ENCODE measurements at places on chromosomes 6 and 20.

GRCh38 chr6:157092736-157093135 is 230.6 kb downstream of the TMEM242 start:
- no peak for DNase-seq

GRCh38 chr6:93304505-93304904 is 114.9 kb downstream of the EPHA7 start:
- no peak for DNase-seq

GRCh38 chr6:165662749-165663376 is at the start of gene PDE10A:
Gene PDE10A (minus strand): TSS chr6:165663241. CDS start chr6:165662811, 430 bp downstream.
- DNase-seq = no peak

GRCh38 chr20:45028424-45029136 is 62.3 kb downstream of the STK4 start:
- no peak for DNase-seq

DNA sequence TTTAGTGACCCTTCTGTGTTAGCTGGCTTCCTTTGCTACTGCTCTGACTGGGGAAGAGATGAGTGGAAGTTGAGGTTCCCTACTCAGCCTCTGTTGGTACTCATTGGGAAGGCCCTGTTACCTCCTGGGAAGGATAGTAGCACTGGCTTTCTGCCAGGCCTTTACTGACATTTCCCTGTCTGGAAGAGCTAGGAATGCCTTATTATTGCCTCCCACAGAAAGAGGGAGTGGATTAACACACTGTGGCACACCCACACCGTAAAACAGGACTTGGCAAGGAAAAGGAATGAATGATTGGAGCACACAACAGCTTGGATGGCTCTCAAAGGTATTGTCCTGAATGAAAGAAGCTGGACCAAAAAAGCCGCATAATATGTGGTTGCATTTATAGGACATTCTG is 12.2 kb downstream of the ZNF831 start:
- DNase-seq = no peak

GRCh38 chr6:69631552-69632346 is 165.1 kb downstream of the LMBRD1 start:
- no peak for DNase-seq

DNA sequence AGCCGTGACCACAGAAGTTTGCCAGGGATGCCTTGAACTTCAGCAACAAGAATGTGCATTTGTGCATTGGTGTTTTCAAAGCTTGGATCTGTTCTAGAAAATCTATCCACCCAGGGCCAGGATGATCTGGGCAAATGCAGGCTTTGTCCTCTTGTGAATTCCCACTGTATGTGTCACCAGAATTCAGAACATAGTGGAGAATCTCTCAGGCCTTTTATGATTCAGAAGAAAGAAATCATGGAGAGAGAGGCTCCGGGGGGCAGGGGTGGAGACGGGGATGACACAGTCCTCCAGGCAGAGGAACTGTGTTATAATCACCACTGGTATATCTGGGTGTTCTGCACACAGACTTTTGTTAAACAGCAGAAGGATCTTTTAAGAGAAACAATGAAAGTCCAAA is 304.1 kb downstream of the CDH4 start:
- no peak for DNase-seq

- DNase-seq = no peak
Observed at GRCh38 chr6:129749749-129750120, 39.8 kb upstream of the ARHGAP18 start.

- no peak for DNase-seq
Observed at GRCh38 chr20:62501801-62502495, 26.2 kb upstream of the GATA5 start.

GRCh38 chr20:7977709-7978108 is 37.5 kb upstream of the HAO1 start:
- no peak for DNase-seq

DNA sequence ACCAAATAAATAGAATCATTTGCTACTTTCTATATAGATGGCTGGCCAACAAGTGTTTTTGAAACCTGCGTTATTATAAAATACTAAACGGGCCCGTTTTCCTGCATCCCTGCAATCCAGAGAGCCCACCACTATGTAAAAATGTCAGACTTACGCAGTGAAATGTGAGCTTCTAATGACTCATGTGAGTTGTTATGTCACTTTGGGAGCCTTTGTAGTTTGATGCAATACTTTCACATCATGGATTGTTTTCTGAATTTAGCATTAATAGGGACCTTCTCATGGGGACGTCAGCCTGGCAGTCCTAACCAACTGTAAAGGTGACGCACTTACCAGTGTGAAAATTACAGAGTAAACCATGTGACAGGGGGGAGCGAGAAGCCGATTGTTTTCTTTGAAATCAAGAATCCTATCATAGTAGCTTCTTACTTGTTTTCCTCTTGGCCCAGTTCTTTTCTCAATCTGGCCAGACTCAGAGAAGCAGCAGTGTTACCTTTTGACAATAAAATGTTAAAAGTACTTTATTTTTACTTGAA is 75.3 kb downstream of the SSR1 start:
- no peak for DNase-seq

GRCh38 chr20:24149881-24150307 is 161.3 kb upstream of the GGTLC1 start:
- no peak for DNase-seq

GRCh38 chr6:150764334-150765066 is 101.0 kb upstream of the MTHFD1L start:
- peak; percentile 17 for DNase-seq

GRCh38 chr6:115735610-115736009 is 325.1 kb downstream of the FRK start:
- no peak for DNase-seq

DNA sequence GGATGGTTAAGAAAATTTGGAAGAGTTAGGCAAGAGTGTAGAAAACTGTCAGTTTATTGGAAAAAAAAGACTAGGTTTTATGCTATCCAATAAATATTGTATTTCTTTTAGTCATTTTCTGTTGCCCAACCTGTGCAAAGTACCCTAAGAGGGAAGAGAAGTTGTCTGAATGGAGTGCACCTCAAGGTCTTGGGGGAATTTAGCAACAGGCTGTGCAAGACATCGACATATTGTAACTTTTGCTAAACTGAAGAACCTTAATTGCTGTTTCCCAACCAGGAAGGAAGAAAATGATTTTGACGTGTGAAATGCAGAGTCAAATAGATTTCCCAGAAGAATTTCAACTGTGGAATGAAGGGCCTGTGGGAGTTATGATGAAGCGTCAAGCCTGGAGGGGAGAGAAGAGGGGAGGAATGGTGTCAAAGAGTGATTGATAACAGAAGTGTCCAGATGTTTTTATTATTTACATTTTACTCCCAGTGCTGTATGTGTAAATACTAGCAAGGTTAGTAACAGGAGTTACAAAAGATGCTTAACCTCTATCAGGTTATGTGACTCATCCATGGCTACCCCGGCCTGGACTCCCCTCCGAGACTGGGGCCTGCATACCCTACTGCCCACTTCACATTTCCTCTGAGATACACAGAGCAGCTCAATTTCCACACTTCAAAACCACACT is 246.8 kb downstream of the MYLK4 start:
- no peak for DNase-seq

- no peak for DNase-seq
Observed at GRCh38 chr20:53301869-53302268, 291.8 kb downstream of the ZNF217 start.

DNA sequence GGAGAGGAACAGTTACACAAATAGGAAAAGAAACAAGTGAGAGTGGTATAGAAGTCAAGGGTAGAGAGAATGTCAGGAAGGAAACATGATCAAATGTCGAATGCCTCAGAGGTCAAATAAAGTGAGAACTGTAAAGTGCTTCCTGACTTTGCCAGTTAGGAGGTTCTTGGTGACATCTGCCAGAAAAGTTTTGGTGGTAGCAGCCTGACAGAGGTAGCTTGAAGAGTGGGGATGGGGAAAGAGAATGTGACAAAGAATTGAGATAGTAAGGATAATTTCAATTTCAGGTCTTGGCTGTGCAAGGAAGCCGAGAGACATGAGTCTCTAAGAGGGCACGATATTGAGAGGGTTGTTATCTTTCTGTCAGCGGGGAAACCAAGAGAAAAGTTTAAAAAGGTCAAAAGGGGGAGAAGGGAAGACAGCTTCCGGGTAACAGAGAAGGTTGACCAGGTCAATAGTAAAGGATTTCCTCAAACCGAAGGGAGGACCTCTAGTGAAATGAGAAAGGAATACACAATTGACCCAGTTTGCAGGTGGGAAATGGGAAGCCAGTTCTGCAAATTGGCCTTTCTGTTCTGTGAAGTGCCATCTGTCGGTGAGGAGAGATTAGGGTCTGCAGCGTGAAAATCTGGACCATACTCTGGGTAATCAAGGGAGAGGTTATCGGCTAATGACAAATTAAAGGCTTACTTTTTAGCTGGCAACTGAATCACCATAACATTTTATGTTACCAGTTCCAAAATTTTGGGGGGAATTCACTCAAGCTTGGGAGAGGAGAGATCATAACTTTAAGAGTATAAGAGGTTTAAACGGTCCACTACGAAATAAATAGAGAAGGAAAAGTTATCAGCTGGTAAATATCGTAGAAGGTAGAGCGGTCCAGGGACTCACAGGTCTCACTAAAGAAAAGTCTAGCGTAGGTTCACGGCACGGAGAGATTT is 973 bp upstream of the BRD2 start:
- DNase-seq = peak; percentile 42

DNA sequence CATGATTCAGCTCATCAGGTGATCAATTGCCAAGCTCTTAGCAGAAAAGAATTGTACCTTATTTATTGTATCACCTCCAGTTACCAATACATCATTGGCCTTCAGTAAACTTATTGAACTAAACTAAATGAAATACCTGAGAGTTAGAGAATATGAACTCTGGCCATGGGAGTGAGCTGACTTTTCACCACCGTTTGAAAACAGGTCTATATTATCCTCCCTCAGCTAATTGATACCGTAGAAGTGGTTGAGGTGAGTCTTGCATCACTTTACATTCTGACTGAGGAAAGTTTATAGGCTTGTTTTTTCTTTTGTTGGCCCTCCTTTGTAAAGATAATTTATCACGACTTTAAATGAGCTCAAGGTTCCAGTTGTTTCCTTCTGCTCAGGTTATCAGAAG is 52.5 kb upstream of the ADGRG6 start:
- no peak for DNase-seq

DNA sequence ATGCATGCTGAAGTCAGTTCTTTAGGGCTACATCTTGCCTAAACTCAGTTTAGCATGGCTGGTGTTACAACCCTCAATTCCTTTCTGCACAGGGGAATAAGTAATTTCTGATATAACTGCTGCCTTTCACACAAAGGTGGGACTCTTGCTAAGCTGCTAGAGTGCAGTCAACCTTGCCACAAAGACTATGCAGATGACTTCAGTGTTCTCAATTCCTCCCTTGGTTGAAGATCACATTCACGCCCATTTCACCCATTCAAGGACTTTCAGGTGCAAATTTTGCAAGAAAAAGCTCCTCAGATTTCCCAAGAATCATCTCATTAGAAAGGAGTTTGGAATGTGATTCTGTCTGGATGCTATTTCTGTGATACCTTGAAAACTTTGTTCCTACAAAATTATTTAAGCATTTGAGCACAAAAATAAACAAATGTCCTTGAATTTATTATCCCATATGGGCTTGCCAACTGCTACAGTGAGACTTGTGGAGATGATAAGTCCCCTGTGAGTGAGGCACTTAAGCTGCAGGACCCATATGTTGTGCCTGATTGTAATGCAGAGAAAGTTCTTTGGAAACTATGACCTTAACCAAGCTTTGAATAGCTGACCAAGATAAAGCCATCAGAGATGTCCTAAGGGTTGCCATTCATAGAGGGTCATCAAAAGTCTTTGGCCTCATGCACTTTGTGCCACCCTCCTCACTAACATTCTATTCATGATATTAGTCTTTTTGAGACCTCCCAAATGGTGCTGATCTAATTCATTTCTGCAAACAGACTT is 111.8 kb downstream of the PLCB4 start:
- DNase-seq = no peak

DNA sequence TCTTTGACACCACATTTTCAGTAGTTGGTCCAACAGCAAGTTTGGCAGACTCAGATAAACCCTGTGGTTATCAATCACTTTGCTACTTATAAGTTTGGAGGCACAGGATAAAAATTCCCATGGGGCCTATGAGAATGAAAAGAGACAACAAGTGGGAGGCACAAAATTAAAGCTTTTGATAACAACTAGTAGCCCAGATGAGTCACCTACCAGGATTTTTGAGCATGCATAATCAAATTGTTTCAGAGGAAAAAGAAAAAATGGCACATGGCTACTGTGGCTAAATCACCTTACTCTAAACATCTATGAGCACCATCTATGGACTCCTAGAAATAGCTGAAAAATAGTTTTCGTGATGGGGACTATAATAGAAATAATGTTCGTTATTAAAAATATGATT is 40.8 kb upstream of the BMP5 start:
- no peak for DNase-seq

- peak; percentile 30 for DNase-seq
Observed at GRCh38 chr6:138593124-138593877, 94.0 kb upstream of the NHSL1 start.

DNA sequence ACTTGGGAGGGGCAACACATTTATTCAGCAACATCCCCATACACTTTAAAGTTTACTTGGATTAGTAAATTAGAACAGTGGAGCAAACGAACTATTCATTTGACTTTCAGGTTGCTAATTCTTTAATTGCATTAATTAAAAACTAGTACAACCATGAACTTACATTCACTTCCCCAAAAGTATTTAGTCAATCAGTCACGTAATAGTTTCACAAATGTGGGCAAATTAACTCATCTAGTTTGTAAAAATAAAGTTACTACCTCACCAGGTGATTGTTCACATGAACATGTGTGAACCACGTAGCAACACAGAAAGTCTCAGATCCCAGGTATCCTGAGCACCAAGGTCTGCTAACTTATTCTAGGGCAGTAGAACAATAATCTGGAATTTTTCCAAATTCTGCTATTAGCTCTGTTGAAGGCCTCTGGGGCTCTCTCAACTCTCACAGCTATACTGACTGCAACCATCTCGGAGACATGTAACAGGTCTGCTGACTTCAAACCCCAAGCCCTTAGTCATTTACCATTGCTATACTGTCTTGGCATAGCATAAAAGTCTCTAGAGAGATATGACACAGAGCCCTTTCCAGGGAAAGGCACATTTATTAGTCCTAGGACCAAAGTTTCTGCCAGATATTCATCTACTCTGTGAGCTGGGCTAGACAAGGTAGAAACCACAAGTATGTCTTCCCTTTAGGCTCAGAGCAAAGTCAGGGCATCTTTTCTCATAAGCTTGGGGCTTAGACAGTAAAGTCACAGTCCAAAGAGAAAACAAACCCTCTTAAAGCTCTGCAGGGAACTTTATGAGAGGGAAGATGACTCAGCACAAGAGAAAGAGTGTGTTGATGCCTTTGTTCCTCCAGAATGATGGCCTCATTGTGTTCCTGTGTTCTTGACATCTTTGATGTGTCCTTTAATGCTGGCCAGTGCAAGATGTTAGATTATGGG is 50.9 kb upstream of the CCDC28A start:
- DNase-seq = no peak

- no peak for DNase-seq
Observed at GRCh38 chr20:63471002-63471716, 1.3 kb downstream of the KCNQ2 start.

DNA sequence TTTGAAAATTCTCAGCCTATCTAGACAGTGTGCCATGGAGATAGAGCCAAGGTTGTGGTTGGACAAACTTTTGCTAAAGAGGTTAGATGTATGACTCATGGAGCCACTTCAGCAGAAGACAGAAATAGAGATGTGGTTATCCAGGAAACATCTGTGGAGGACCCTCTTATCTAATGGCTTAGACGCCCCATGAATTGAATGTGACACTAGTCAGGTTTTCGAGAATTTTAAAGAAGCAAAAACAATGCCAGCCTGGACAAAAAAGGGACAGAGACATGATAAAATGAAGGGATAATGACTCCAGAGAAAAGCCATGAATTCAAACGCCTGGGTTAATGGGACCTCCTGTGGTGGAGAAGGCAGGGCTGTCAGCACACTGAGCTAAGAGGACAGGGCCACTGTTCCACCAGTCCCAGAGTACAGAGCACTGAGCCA is 280.5 kb downstream of the CLVS2 start:
- DNase-seq = no peak
